ENCODE measurements at places on chromosomes 7 and 10.

DNA sequence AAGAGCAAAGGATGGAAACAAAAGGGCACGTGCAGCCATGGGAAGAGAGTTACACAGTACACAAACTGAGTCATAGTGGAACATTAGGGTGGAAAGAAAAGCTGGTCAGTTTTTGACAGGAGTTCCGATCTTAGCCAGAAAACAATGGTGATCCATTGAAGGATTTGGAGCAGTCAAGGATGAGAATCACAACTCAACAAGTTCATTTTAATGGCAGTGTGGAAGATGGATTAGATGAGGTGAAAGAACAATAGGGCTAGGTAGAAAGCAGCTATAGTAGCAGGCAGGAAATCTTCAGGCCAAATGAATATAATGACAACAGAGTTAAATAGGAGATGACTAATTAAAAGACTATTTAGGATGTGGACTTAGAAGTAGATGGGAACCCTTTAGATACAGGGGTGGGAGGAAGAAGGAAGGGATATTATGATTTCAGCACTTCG lies 136.3 kb downstream of the DOCK4 start:
- no peak for DNase-seq

GRCh38 chr10:34049469-34049868 lies 715.0 kb upstream of the NRP1 start:
- no peak for DNase-seq

DNA sequence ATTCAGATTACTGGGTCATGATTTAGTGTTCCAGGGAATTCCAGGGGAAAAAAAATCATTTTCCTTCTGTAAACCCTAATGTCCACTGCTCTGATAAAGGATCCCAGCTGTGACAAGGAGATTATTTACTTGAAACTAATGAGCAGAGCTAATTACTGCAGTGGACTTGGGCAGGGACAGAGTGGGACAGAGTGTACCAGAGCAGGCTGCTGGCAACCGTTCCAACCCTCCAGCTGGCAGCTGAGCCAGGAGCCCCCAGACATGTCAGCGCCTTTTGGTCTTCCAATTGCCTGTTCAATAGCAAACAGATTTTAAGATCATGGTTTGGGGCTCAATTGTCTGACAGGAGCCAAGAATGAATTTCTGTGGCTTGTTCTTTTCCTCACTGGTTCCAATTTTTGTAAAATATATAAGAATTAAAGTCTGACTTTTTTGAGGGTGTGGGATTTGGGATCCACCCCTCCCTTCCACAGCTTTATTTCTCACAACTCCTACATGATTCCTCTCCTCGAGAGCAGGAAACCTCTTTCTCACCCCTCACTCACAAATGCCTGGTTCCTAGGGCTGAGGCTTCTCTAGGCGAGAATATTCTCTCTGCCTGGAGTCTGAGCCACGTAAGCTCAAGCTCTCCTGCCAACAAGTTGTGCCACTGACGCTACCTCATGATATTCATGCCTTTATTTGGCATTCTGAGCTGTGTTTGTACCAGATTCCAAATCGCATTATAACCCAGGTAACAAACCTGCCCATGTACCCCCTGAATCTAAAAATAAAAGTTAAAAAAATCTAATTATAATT lies 20.6 kb upstream of the FAM180A start:
- DNase-seq: no peak

DNA sequence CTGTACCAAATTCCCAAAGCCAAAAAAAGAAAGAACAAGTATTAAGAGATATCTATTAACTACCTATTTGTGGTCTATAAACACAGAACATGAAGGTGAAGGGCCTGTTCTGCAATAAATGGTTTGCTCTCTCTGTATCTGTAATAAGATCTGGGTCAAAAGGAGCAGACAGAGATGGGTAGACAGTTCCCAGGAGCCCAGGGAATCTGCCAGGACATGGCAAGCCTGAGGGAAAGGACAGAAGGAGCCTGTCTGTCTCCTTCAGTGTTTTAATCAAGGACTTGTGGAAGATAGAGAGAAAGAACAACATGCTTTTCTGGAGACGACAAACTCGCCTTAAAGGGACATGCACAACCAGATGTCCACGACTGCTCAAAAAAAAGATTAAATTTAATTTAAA lies 165.7 kb downstream of the ELMO1 start:
- DNase-seq: no peak

- no peak for DNase-seq
Observed at GRCh38 chr7:114658216-114658615, 243.6 kb downstream of the FOXP2 start.

DNA sequence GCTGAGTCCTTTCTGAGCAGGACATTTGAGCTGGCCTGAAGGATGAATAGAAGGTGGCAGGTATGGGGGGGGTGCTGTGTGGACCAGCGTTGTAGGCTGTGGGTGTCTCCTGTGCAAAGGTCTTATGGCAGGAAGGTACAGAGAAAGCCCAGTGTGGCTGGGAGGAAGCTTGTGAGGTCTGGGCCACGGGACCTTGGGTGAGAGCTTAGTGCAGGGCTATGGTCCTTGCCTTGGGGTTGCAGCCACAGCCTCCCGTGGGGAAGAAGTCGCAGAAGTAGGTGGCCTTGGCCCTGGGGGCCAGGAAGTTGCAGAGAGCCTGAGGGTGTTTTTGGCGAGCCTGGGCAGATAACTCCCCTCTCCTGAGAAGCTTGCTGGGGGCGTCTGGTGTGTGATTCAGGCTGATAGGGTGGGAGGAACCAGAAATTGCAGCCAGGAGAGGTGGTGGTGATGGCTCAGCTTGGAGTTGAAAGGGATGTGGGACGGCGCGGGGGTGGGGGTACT lies 172.0 kb upstream of the TNRC18 start:
- no peak for DNase-seq

DNA sequence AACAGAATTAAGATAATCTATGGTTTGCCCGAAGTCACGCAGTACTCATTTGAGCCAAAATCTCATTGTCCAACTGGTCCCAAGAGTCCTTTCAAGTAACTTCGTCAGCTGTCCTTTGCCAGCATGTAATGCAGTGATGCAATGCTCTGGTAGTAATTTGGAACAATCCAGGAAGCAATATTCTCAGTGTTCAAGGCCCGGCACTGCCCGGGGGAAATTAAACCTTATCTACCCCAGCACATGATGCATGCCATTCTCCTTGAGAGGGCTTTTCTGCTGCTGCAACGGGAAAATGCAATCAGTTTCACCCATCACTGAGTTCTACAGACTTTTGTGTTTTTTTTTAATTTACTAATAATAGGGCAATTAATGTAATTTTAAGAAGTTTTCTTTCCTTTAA lies 77.6 kb upstream of the NME8 start:
- no peak for DNase-seq

- DNase-seq: no peak
Observed at GRCh38 chr10:118704711-118705110, 50.1 kb downstream of the CACUL1 start.

DNA sequence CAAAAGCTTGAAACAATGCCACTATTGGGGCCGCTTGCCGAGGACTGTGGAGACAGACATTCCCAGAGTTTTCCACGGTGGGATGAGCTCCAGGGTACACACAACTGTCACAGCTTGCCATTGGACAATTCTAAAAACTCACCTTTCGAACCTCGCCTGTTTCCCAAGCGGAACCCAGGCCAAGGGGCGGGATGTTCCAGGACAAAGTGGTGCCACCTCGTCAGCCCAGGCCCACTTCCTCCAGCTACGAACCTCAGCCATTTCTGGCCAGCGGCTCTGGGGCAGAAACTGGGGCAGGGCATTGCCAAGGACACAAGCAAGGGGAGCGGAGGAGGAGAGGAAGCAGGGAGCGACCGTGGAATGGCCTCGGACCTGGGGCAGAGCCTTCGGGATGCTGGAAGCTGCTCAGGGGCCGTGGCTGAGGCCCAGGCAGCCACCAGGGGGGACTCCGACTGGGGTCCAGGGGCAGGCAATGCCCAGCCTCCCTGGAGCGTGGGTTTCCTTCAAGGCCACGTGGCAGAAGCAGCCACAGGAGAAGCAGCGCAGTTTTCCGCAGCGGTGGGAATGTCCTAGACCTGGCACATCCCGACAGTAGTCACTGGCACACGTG lies 44.7 kb upstream of the INSIG1 start:
- peak; percentile 88 for DNase-seq

GRCh38 chr7:134741907-134742635 lies 37.4 kb upstream of the CALD1 start:
- DNase-seq: no peak

DNA sequence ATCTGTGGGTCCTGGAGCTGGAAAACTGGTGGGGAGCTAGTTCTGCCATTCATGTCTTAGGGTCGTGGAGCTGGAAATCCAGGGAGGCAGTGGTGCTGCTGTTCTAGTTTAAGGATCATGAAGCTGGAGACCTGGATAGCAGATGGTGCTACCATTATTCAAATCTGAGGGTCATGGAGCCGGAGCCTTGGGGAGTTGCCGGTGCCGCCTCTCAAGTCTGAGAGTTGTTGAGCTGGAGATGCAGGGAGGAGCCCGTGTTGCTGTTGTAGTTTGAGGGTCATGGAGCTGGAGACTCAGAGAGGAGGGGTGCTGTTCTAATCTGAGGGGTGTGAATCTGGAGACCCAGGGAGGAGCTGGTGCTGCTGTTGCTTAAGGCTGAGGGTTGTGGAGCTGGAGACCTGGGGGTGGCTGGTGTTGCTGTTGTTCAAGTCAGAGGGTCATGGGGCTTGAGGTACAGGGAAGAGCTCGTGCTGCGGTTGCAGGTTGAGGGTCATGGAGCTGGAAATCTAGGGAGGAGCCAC lies 86.0 kb upstream of the ZNF479 start:
- DNase-seq: no peak

GRCh38 chr10:60312818-60313588 lies 76.7 kb downstream of the ANK3 start:
- DNase-seq: no peak

GRCh38 chr10:68562661-68563570 lies 2.8 kb downstream of the TET1 start:
- no peak for DNase-seq

DNA sequence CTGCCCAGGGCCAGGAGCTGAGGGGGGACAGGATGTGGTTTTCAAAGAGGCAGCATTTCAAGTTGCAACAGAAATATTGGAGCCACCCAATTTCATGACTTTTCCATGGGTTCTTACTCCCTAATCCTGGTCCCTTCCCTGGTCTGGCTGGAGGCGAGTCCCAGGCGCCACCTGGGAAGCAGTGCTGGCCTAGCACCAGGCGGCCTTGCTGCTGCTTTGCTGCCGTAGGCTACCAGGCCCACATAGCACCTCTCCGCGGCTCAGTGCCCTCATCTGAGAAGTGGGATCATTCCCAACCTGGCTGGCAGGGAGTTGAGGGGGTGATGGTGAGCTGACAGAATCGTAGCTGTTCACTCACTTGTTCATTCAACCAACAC lies 33.7 kb downstream of the ZMIZ1 start:
- DNase-seq: no peak

DNA sequence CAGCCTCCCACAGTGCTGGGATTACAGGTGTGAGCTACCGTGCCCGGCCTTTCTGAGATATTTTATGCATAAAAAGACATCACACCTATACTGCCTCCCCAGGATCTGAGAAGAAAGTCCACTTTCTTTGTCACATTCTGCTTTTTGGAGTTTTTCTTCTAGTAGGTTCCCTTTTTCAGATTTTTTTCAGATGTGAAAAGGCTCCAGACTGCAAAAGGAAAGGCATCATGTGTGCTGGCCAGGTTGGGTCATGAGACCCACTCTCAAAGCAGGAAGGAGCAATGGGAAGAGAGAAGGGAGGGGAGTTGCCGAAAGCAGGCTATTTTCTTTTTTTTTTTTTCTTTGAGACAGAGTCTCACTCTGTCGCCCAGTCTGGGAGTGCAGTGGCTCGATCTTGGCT lies 10.8 kb downstream of the BLVRA start:
- DNase-seq: no peak

DNA sequence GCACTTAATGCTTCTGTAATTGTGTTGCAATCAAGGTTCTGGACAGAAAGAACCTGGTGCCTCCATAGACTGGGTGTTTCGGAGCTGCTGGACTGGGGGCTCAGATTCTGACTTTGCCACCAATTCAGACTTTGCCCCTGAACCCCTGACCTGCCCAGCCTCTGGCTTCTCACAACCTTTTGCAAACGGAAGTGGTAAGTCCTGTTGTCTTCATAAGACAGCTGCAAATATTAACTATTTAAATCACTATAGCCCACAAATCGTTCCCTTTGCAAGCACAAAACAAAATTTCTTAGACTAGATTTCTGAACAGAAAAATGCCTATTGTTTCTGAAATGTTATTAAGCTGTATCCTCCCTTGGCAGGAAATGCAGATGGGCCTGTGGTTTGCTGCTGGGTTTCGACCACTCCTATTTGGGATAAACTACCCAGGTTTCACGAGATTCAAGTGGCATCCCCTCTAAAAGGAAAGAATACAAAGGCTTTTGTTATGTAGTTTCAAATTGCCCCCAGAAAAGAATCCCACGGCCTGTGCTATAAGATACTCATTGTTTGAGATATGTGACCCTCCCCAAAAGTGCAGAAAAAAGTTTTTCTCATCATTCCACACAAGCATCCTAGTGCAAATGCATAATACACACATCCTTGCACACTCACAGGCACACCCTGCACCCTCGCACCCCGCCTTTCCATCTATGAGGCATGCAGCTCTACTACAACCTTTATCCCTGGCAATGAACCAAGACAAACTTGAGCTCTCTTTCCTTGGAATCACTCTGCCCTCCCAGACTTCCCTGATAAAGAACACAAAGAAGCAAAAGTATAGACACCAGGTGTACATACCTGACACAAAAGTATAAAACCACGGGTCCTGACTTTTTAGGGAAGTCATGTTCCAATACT lies 209.1 kb downstream of the PRPF18 start:
- DNase-seq: no peak

DNA sequence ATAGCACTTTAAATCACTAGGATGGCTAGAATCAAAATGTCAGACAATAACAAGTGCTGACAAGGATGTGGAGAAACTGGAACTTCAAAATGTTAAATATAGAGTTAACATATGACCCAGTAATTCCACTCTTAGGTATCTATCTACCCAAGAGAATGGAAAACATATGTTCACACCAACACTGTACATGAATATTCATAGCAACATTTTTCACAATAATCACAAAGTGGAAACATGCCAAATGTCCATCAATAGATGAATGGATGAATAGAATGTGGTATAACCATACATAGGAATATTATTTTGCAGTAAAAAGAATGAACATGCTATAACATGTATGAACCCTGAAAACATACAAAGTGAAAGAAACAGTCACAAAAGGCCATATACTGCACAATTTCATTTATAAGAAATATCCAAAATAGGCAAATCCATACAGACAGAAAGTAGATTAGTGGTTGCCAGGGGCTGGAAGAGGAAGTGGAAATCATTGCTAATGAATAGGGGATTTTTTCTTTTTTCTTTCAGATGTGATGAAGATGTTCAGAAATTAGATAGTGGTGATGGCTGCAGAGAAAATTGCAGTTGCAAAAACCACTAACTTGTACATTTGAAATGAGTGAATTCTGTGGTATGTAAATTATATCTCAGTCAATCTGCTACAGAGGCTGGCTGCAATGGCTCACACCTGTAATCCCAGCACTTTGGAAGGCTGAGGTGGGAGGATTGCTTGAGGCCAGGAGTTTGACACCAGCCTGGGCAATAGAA lies 93.0 kb downstream of the CPVL start:
- DNase-seq: no peak

All from right lobe of liver (tissue), 6 donors.